ENCODE measurements at places on chromosomes 5 and 9.

DNA sequence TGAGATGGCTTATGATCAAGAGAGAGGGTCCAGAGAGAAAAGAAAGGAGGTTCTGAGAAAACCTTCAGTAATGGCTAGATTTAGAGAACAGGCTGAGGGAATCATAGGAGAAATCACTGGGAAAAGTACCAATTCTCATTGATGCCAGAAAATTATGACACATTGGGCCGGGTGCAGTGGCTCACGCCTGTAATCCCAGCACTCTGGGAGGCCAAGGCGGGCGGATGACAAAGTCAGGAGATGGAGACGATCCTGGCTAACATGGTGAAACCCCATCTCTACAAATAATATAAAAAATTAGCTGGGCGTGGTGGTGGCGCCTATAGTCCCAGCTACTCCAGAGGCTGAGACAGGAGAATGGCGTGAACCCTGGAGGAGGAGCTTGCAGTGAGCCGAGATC lies 29.5 kb upstream of the PLIN2 start:
- no peak for DNase-seq

DNA sequence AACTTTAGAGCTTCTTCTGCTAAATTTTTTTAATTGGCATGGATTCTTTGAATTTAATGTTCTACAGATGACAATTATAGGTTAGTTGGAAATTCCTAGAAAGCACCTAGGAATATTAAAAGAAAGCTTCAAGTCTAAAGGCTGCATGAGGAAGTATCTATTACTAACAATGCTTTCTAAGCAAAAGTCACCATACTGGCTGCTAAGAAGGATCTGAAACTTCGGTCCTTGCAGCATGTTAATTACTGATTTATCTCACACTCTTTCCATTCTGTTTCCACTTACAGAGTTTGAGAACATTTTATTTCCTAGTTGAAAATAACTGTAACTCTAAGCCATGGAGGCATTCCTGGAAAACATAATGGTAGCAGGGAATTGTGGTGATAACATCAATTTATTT lies 8.4 kb downstream of the SEMA6A start:
- no peak for DNase-seq

GRCh38 chr9:107784235-107784958 lies 294.8 kb upstream of the KLF4 start:
- DNase-seq = no peak

- no peak for DNase-seq
These were observed 229.6 kb downstream of the TMEM167A start for GRCh38 chr5:82847562-82847961.

- no peak for DNase-seq
These were observed 444.7 kb downstream of the HINT1 start for GRCh38 chr5:130720355-130720754.

DNA sequence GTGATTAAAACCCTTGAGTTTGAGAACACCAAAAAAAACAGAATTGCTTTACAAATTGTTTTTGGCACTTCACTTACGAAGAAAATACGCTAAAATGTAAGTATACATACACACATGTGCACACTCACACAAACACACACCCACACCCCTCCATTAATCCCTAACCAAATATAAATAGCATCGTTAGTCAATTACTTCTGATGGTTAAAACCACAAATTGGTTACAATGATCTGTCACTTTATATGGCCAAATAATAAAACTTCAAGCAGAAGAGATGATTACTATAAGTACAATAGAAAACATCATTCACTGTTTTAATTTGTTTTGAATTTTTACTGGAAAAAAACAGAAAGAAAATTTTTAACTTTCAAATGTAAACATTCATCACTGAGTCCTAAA lies 103.5 kb downstream of the NFIB start:
- no peak for DNase-seq

DNA sequence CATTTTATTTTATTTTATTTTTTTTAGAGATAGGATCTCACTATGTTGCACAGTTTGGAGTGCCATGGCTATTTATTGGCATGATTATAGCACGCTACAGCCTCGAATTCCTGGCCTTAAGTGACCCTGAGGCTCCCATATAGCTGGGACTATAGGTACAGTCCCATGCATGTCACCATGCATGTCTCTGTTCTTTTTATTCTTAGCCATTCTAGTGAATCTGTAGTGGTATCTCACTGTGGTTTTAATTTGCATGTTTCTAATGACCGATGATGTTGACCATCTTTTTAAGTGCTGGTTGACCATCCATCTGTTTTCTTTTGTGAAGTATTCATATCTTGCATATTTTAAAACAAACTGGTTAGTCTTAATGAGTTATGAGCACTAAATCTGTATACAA lies 76.1 kb downstream of the SLC44A1 start:
- DNase-seq = no peak

Measured in natural killer cell (primary cell).